ENCODE measurements at places on chromosomes 4 and X. TPM values are rescaled to one million over a fixed set of nuclear protein-coding genes. Genes with fewer than 3 reads are reported as not detected.
A peak's percentile ranks its signal among the peaks of the same experiment; 100 is the strongest.

CLDN2 gene
- not detected for total RNA-seq

FGF13 gene
- total RNA-seq = 19.2 TPM

RADX gene
- 10.5 TPM for total RNA-seq

SPP1 gene
- total RNA-seq = 1.1 TPM

SSX2 gene
- not detected for total RNA-seq

HAND2 gene
- total RNA-seq = not detected

HS3ST1 gene
- not detected for total RNA-seq

PSAPL1 gene
- 0.06 TPM for total RNA-seq

DNA sequence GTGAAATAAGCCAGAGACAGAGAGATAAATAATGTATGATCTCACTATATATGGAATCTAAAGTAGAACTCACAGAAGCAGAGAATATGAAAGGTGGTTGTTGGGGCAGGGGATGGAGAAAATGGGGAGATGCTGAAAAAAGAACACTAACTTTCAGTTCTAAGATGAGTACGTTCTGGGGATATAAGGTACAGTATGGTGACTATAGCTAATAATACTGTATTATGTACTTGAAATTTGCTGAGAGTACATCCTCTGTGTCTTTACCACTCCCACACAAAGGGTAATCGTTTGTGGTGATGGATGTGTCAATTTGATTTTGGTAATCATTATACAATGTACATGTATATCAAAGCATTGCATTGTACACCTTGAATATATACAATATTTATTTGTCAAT lies 6.6 kb downstream of the FBXL5 start:
- H3K27ac ChIP-seq = no peak overlapping the region
- peaks cover 18% of the 10 kb centered on the region for H3K4me1 ChIP-seq
- H3K4me3 ChIP-seq = no peak overlapping the region
- H3K36me3 ChIP-seq = no peaks in the 10 kb centered on the region

DNA sequence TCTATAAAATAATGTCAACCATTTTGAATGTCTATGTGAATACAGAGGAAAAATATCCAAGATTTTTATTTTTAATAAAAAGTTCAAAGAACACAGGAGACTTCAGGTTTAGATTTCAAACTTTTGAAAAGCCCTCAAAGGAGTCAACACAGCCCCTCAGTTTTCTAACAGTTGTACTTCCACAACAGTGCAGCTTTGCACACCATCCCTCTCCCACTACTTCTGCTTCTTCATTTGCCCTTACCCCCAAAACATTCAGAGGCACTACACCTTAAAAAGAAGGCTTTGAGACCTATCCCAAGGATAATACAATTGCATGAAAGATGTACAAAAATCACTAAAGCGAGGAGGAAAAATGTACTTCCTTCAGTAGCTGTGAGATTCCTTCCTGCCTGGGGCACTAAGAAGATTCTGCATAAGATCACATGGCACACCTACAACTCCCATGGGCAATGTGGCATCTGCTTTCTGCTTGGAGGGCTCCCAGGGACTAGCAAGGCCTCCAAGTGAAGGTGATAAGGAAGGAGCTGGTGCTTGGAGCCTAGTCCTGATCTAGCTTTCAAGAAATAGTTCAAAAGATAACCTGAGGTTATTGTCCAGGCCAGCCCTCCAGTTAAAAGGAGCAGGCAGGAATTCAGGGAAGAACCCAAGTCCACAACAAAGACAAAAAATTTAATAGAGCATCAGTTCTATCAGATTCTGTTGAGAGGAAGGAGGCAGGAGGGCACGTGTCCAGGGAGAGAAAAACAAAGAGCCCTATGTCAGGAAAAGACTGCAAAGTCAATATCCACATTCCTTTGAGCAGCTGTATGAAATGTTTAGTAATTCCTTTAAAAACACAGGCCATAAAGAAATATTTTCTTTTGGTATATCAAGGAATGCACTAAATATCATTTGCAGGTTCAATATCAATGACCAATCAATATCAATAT lies 19.1 kb downstream of the ARAP2 start:
- H3K4me3 ChIP-seq = no peak overlapping the region
- H3K4me1 ChIP-seq = no peaks in the 10 kb centered on the region
- no peak overlapping the region for H3K27ac ChIP-seq

DNA sequence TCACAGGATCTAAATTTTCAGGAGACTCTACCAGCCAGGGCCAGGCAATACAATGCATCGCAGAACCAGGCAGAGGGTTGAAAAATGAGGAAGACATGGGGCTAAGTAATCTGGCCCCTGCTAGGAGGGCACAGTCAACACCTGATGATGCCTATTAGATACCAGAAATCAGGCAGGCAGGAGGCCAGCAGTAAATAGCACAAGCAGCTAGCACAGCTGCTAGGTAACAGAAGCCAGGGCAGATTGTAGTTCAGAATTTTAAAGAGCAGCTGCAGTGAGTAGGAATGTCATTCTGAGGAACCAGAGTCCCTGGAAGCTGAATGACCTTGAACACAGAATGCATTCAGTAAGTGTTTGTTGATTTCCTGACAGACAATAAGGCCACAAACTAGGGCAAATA lies 38.8 kb upstream of the TRPC5OS start:
- no peaks in the 10 kb centered on the region for H3K27me3 ChIP-seq
- no peak for DNase-seq
- no peaks in the 10 kb centered on the region for H3K36me3 ChIP-seq
- no peaks in the 10 kb centered on the region for H3K4me1 ChIP-seq
- H3K4me3 ChIP-seq = no peak overlapping the region
- H3K27ac ChIP-seq = no peak overlapping the region

GRCh38 chr4:5894266-5894665 lies 1.4 kb upstream of the CRMP1 start:
- no peak for DNase-seq
- peaks cover 13% of the 10 kb centered on the region for H3K4me1 ChIP-seq
- no peak overlapping the region for H3K4me3 ChIP-seq
- H3K27me3 ChIP-seq = peaks cover 99% of the 10 kb centered on the region

- DNase-seq = no peak
- peaks cover 3% of the 10 kb centered on the region for H3K4me1 ChIP-seq
These were observed 74.6 kb downstream of the DOCK11 start for GRCh38 chrX:118570209-118570608.

DNA sequence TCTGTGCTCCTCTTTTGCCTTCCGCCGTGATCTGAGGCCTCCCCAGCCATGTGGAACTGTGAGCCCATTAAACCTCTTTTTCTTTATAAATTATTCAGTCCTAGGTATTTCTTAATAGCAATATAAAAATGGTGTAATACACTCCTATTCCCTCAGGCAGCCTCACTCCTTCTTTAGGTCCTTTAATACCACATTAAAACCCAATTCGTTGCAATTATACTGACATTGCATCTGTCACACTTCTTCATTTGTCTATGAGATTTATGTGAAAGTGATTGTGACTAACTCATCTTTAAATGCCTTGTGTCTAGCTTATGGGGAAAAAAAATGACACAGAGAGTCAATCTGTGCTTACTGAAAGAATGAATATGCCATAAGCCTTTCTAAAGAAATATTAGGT lies 1035.2 kb upstream of the SLIT2 start:
- no peak overlapping the region for H3K4me3 ChIP-seq
- no peaks in the 10 kb centered on the region for H3K36me3 ChIP-seq
- H3K27me3 ChIP-seq = no peaks in the 10 kb centered on the region
- DNase-seq = no peak
- H3K4me1 ChIP-seq = peaks cover 30% of the 10 kb centered on the region

GRCh38 chr4:25075129-25075528 lies 44.4 kb upstream of the LGI2 start:
- peak; percentile 48 for DNase-seq
- no peaks in the 10 kb centered on the region for H3K36me3 ChIP-seq
- no peak overlapping the region for H3K27ac ChIP-seq
- H3K4me3 ChIP-seq = no peak overlapping the region
- peaks cover 5% of the 10 kb centered on the region for H3K4me1 ChIP-seq

DNA sequence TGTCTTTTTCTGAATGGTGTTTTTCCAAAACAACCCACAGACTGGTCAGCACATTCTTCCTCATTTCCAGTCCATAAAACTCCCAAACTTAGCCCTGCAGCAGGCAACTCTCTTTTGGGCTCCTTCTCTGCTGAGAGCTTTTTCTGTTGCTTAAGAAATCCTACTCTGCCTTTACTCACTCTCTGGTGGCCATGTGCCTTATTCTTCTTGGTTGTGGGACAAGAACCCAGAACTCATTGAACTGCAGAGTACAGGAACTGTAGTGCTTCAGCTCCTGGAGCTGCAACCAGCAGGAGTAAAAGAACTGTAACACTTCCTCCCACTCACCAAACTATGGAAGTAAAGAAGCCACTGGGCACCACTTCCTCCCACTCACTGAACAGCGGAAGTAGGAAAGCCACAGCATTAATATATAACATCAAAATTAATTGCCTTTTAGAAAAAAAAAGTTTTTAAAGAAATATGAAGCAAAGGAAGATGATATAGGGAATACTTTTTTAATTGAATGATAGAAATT lies 864.1 kb upstream of the PCDH10 start:
- no peak for DNase-seq
- no peaks in the 10 kb centered on the region for H3K4me1 ChIP-seq
- no peak overlapping the region for H3K4me3 ChIP-seq
- no peaks in the 10 kb centered on the region for H3K27me3 ChIP-seq

GRCh38 chr4:117771647-117772337 lies 262.5 kb upstream of the NDST3 start:
- no peak overlapping the region for H3K4me3 ChIP-seq
- H3K27me3 ChIP-seq = no peaks in the 10 kb centered on the region
- H3K36me3 ChIP-seq = no peaks in the 10 kb centered on the region
- H3K27ac ChIP-seq = no peak overlapping the region
- peak; percentile 20 for DNase-seq

GRCh38 chr4:65023883-65024670 lies 614.8 kb upstream of the TECRL start:
- no peaks in the 10 kb centered on the region for H3K36me3 ChIP-seq
- no peaks in the 10 kb centered on the region for H3K4me1 ChIP-seq
- DNase-seq = no peak
- H3K27ac ChIP-seq = no peak overlapping the region
- H3K27me3 ChIP-seq = no peaks in the 10 kb centered on the region
- H3K4me3 ChIP-seq = no peak overlapping the region

DNA sequence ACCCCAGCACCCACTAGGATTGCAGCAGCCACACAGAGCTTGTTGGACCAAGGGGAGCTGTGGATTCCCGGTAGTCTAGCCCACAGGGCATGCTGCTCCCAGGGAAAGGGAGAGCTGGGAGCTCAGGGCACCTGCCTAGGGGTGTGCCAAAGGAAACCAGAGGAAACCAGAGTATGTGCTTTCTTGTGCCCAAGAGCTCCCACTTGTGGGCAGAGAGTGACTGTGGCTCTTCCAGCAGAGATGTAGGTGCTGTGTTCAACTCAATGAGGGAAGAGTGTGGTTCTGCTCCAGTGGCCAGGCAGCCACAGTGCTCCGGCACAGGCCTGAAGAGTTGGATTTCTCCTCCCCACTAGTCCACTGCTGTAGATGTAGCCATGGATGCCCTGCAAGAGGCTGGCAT lies 1050.0 kb upstream of the INTU start:
- H3K27ac ChIP-seq = no peak overlapping the region
- no peaks in the 10 kb centered on the region for H3K36me3 ChIP-seq
- DNase-seq = peak; percentile 31
- H3K27me3 ChIP-seq = no peaks in the 10 kb centered on the region

DNA sequence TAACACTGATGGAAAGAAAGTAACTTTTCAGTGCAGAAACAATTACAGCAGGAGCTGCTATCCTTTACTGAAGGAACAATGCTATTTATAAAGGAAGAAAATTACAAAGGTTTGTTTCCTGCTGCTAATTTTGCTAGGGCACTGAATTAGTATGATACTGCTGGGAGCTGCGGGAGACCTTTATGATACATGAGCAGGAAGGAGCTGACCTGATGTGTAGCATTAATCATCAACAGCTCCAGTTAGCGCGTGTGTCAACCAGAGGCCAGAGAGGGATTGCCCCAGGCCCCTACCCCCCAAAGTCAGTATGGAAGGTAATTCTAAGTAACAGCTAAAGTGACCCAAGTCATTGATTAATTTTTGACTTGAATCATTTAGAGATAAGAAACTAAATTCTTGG lies 728.9 kb downstream of the PCDH18 start:
- no peaks in the 10 kb centered on the region for H3K27me3 ChIP-seq
- DNase-seq = peak; percentile 18
- H3K27ac ChIP-seq = no peak overlapping the region
- no peaks in the 10 kb centered on the region for H3K36me3 ChIP-seq

- H3K4me3 ChIP-seq = peak overlapping the region; percentile 46
- peaks cover 10% of the 10 kb centered on the region for H3K4me1 ChIP-seq
- H3K27ac ChIP-seq = no peak overlapping the region
- no peak for DNase-seq
These were observed 260 bp upstream of the CCDC149 start for GRCh38 chr4:24913119-24913485.

DNA sequence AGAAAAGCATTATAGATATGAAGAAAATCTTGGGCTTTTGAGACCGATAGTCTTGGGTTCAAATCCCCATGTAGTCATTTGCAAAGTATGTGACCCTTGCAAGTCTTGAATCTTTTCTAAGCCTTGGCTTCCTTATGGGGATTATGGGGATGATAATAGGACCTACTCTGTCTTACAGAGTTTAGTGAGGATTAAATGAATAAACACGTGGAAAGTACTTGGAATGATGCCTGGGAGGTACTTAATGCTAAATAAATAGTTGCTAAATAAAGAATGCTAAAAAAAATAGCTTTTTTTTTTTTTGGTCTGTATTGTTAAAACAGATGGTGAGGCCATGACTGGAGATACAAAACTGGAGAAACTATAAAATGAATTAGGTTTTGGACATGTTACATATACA lies 292.7 kb downstream of the GPAT3 start:
- no peaks in the 10 kb centered on the region for H3K36me3 ChIP-seq
- peaks cover 3% of the 10 kb centered on the region for H3K4me1 ChIP-seq
- no peak overlapping the region for H3K27ac ChIP-seq
- H3K4me3 ChIP-seq = no peak overlapping the region

DNA sequence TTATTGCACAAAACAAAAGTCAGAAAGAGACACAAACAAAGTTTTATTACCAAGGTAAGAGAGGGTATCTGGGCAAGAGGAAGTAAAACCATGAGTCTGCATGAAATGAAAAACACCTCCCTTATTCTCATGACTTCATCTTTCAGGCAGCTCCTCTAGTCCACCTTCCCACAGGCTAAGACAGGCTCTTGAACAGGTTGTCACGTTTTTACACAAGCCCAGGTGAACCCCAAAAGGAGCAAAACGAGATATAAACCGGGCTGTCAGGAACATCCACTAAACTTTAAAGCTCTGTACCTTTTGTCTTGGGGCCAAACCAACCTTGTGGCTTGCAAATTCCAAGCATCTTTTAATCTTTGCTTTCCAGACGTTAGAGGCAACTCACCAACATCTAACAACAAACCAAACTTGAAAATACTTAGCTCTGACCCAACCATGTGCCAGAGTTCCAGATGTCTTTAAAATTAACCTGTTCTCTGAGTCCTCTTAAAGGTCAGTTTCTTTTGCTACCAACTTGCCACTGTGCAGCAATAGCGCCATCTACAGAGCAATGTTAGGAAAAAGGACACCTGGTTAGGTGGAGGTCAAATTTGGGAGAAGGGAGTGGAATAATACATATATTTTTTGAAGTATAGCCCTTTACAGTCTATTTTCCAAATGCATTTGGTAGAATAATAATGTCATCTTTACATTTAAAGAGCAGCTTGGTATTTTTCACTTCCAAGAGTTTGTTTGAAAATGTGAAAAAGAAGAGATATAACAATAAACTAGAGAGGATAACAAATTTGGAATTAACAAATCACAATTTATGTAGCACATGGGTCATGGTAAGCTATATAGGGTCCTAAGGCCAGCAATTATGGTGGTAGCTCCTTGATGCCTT lies 73.1 kb downstream of the QRFPR start:
- DNase-seq = peak; percentile 80
- H3K27ac ChIP-seq = no peak overlapping the region
- no peaks in the 10 kb centered on the region for H3K27me3 ChIP-seq
- H3K36me3 ChIP-seq = no peaks in the 10 kb centered on the region
- H3K4me1 ChIP-seq = no peaks in the 10 kb centered on the region

Data from neural progenitor cell (in vitro differentiated cells).